ENCODE measurements at places on chromosomes 4 and X. TPM values are rescaled to one million over a fixed set of nuclear protein-coding genes. Genes with fewer than 3 reads are reported as not detected.
A peak's percentile ranks its signal among the peaks of the same experiment; 100 is the strongest.

Gene GLOD5
- polyA plus RNA-seq: 0.99 TPM

GRCh38 chr4:86837691-86838503 is 11.3 kb downstream of the SLC10A6 start:
- no peak for DNase-seq

- DNase-seq: no peak
These were observed 30.3 kb downstream of the NFKB1 start for GRCh38 chr4:102531462-102531861.

GRCh38 chr4:88549815-88550214 is 26.2 kb upstream of the PYURF start:
- DNase-seq: no peak

DNA sequence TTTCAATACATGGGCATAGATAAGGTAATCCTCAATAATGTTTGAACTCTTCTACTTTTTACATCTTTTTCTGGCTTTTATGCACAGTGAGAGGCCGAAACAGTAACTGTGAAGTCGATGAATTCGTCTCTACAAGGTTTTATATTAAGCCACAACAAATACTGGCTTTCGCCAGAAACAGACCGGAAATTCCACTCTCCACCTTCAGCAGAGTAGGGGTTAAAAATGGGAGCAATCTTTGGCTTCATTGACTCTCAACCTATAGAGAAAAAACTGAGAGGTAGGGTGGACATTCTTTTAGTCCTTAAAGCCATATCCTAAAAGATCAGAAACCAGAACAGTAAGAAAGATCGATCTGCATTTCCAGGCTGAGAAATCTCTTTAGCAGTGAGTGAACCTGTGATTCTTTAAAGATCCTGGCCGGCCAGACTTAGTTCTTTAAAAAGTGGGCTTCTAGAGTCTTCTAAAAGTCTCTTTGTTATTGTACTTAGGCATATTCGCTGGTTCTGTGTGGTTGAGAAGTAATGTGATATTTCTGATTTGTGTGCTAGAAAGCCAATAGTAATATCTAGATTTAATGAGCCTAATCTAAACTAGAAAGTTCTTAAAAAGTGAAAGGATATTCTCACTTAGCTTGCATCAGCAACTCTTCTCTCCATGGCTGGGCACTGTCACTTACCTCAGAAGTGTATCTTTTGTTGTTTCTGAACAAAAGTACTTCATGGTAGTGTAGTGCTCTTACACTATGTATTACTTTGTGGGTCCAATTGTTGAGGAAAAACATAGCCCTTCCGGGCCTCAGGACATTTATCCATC is 2.0 kb downstream of the HSPA4L start:
- no peak for DNase-seq

DNA sequence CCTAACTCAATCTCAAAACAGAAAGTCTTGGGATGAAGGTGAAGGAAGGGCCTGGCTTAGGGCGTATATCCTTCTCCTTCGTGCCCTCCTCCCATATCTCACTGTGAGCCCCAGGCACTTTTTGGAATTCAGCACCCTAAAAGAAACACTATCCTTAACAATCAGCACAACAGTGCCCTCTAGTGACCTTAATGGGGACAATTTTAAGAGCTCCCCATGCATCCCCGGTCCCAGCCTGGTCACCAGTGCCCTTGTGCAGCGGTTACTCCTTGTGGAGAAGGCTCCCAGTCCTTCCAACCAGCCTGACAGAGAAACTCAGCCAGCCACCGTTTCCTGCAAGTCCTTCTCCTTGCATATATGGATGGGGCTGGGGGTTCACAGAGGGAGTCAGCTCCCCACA is 4.2 kb downstream of the PAK3 start:
- DNase-seq: no peak

DNA sequence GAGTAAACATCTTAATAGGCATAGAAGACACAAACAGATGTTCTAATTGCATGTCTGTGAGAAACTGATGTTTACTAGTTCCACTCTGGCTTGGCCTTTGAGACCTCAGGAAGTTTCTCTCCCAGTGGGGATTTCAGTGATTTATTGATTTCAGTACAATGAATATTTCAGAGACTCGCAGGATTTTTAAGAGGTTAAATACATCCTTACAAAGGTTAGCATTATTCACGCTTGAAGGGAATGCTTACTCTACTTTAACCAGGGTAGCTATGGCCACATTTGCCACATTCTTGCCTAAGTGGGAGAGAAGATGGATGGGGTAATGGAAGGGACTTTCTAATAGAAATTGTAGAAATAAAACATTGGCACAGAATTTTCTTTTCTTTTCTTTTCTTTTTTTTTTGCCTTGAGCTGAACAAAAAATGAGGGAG is 480.1 kb downstream of the SPRY1 start:
- DNase-seq: no peak

GRCh38 chrX:110920991-110921390 is 125.4 kb upstream of the CHRDL1 start:
- no peak for DNase-seq

DNA sequence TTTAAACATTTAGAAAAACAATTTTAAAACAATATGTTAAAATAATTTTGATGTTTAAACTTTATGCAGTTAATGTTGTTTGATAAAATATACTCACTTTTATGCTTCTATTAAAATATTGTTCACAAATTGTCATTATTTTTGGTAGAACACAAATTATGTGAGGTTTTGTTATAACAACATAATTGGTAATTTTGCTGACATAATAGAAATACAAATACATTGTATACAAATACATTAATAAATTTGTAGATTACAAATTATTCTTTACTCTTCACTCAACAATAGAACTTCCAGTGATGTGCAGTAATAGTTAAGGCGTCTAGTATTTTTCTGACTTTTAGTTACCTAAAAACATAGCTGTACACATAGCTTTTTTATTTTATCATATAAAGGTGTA is 1472.4 kb upstream of the ADGRL3 start:
- no peak for DNase-seq

DNA sequence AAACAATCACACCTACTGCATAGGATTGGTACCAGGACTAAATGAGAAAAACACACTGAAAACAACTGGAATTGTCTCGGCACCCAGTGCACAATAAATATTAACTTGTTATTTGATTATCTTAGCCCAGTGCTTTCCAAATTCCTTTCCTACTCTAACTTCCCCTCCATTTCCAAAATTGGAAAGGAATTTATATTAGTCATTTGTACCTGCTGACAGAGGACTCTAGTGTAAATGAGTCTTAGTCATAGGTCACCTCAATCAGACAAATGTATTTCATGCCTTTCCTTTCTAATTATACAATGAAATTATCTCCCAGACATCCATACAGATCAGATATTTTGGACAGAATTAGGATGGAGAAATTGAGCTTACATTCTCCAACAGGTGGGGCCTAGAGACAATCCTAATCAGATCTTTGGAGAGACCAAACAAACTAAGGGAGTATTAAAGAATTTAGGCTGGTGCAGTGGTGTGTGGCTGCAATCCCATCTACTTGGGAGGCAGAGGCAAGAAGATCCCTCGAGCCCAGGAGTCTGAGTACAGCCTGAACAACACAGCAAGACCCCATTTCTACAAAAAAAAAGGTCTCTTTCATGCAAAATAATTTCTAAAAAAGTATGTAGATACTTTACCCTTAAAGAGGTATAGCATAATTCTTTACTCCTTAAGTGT is 10.1 kb downstream of the SH3D19 start:
- no peak for DNase-seq

Gene PPEF2
- polyA plus RNA-seq: not detected

Gene BRCC3
- 4.6 TPM for polyA plus RNA-seq

DNA sequence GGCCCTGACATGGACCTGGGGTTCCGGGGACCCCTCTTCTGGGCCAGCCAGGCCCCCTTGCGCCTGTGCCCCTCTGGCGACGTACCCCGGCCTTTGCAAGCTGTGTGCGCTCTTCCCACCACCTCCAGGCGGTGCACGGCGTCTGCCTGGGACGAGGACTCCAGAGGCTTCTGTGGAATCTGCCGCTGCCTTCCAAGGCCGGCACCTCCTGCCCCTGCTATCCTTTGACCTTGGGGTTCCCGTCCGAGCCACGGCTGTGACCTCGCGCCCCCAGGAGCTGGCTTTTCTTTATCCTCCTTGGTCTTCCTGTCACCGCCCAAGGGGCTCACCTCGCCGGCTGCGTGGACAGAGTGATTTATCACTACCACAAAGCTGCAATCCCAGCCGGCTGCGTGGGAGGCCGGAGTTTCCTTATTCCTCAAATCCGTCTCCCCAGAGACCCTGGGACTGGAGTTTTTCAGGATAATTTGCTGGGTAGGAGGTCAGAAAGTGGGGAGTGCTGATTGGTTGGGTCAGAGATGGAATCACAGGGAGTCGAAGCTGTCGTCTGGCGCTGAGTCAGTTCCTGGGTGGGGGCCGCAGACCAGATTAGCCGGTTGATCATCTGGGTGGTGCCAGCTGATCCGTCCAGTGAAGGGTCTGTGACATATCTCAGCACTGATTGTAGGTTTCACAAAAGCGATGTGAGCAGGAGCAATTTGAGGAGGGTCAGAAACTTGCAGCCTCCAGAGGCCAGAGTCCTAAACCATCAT is 19.8 kb upstream of the PLCXD1 start:
- DNase-seq: peak; percentile 17

DNA sequence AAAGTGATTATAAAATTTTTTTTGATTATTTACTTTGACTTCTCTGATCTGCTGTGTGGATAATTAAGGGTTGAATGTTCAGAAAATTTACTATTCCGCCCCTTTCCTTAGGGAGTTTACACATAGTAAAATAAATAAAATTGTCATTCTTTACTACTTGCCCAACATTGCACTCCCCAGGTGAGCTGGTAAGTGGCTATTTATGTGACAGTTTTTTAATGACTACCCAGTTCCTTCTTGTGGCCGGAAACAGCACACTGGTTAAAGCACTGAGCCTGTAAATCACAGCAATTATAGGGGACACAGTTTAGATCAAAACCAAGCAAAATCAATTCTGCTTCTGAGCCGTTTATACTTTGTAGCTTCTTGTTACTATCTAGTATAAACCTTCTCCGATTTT is 158.1 kb downstream of the FHIP1A start:
- DNase-seq: no peak

- DNase-seq: no peak
These were observed 3.8 kb upstream of the GRPR start for GRCh38 chrX:16119353-16120220.

DNA sequence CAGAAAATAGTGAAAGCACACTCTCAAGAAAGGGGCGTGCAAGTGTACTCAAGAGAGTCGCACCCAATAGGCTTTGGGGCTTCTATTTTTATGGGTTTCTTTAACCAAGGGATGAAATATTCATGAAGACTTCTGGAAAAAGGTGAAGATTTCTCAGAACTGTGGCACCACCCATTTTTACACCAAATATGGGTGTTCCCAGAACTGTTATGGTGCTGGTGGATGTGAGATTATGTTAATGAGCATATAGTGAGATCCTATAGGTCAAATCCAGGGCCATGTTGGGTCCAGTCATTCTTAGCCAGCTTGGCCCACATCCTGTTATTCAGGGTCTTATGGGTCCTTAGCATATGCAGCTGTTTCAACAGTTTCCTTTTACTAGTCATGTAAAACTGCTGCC is 61.0 kb upstream of the SMIM10 start:
- no peak for DNase-seq

- no peak for DNase-seq
These were observed 21.5 kb downstream of the FAM114A1 start for GRCh38 chr4:38889143-38889542.

Data from pancreas (tissue), 10 donors.